ENCODE measurements at places on chromosomes 1 and 21.

DNA sequence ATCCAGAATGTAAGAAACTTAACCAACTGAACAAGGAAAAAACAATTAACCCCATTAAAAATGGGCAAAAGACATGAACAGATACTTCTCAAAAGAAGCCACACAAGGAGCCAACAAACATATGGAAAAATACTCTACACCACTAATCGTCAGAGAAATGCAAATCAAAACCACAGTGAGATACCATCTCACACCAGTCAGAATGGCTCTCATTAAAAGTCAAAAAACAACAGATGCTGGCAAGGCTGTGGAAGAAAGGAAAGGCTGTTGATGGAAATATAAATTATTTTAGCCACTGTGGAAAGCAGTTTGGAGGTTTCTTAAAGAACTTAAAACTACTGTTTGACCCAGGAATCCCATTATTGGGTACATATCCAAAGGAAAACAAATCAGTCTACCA, 51.2 kb downstream of the RGS4 start:
- no peak for DNase-seq

DNA sequence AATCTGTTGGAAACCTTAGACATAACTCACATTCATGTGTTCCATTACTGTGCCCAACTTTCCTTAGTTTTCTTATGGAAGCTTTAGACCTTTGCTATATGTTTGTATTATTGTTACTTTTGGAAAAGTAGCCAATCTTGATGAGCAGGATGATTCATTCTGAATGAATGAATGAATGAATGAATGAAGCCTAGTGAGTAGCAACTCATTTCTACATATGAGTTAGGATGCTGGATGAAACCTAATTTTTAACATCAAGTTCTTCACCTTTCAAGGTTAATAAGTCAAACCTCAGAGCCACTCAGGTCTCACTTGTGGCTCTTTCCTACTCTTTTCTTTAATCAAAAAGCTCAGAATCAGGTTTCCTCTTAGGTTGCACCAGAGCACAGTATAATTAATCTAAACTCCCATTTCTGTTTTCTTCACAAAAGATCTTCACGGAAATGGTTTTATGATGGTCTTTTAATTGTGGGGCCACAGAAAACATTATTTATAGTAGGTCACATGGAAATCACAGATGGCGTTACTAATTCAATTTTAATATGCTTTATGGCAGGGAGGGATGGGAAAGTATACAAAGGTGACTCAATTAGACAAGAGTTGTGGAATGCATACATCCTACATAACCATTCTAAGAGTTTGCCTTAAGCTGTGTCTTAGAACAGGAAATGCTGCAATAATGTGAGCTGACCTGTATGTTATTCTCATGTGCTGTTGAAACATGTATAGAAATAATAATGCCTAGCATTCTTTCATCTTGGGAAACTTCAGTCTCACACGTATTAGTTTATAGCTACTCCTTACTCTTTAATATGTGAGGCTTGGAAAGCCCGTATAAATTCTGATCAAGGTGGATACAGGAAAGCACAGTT, 4.5 kb upstream of the DDX59 start:
- no peak for DNase-seq

DNA sequence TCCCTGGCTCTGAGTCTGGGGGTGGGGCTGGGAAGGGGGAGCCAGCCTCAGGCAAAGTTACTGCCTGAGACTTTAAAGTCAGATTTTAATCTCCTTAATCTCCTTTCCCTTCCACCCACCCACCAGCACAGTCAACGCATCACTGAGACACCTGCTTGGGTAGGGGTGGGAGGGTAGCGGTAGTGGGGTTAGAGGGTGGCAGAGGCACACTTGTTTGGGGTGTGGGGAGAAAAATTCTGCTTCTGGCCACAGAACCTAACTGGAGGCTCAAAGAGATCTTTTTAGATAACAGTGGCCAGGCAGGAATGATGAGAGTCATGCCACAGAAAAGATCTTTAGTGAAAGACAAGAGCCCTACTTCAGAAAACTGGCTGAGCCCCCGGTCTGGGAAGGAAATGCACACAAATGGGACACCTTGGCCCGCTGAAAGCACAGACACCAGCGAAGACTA, 44.1 kb downstream of the CD247 start:
- no peak for DNase-seq

DNA sequence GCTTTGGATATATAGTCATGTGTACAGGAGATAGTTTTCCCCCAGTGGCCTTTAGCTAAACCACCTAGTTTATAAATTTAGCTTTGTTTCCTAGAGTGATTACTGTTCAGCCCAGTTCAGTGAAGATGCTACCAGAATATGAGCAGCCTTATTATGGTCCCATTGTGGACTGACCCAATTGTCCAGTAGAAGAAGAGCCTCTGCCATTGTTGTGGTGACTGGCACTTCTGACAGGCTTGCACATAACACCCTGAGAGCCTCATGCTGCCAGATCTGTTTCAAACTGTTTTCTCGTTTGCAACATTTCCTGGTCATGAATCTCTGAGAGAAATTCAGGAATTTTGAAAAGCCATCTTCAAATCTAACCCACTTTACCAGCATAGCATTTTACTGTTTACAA, 20.6 kb downstream of the KPNA6 start:
- DNase-seq: no peak

DNA sequence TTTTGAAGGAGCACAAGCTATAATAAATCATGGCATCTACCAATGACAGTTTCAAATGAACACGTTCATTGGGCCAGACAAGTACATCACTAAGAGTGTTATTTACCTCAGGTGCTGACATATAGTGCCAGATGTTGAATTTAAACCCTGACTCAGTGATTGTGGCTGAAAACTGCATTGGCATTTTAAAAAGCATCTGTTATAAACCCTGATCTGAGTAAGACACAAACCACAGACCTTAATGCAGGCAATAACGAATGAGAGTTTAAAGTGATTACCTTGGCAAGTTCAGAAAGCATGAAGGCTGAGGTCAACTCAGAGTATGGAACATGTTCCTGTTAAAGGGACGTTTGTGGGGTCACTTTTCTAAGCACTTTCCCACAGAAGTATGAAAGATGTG, 865.1 kb upstream of the TMPRSS15 start:
- no peak for DNase-seq

DNA sequence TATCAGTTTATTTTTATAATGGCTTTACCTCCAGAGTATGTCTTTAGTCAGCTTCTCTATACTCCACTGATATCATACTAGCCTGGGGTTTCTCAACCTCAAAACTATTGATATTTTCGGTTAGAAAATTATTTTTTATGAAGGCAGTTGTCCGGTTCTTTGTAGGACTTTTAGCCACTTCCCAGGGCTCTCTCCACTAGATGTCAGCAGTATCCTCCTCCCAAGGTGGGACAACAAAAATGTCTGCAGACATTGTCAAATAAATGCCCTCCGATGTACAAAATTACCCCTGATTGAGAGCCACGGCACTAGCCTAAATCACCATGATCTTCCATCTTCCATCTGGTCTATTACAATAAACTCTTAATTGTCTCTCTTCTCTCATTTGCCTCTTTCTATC, 4.1 kb upstream of the GRIK1 start:
- no peak for DNase-seq

- DNase-seq: peak; percentile 17
Observed at GRCh38 chr1:205813755-205814058, 709 bp upstream of the SLC41A1 start.

GRCh38 chr1:211680752-211681327, 5.4 kb upstream of the NEK2 start:
- peak; percentile 25 for DNase-seq
